ENCODE measurements at places on chromosomes 7 and 10.
A peak's percentile ranks its signal among the peaks of the same experiment; 100 is the strongest.

DNA sequence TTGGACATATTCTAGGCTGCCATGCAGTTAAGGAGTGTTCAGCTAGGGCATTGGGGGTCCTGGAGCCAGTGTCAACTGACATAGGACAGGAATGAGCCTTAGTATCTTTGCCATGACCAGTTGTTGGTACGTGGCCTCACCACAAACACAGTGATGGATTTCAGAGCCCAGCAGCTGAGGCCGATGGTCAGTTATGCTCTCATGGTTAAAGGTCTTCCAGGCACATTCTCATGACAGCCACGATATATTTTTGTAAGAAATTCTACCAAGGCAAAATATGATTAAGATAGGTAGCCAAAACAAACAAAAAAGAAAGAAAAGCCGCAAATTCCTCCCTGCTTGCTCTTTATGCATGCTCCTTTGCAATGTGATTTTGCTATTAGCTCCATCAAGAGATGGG, 47.8 kb downstream of the CDHR3 start:
- H3K4me3 ChIP-seq, result no peak overlapping the region
- DNase-seq, result no peak
- no peak overlapping the region for H3K27ac ChIP-seq
- no peaks in the 10 kb centered on the region for H3K27me3 ChIP-seq

DNA sequence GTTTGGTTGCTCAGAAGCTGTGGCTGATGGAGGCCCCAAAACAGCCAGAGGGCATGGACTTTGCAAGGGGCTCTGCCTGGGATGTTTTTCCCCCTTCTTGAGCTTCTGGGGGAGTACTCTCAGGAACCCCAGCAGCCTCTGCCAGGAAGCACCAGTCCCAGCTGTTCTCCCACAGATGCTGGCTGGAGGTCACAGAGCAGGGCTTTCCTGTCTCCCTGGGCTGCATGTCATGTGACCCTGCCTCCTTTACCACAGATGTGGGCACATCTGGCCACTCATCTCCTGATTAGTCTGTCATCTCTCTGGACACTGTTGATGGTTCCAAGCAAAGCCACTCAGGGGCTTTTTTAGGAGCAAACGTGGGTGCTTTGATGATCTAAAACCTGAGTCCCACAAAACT, 136.7 kb downstream of the NEURL1 start:
- peaks cover 12% of the 10 kb centered on the region for H3K36me3 ChIP-seq
- no peak for DNase-seq
- no peaks in the 10 kb centered on the region for H3K27me3 ChIP-seq
- no peaks in the 10 kb centered on the region for H3K4me1 ChIP-seq

DNA sequence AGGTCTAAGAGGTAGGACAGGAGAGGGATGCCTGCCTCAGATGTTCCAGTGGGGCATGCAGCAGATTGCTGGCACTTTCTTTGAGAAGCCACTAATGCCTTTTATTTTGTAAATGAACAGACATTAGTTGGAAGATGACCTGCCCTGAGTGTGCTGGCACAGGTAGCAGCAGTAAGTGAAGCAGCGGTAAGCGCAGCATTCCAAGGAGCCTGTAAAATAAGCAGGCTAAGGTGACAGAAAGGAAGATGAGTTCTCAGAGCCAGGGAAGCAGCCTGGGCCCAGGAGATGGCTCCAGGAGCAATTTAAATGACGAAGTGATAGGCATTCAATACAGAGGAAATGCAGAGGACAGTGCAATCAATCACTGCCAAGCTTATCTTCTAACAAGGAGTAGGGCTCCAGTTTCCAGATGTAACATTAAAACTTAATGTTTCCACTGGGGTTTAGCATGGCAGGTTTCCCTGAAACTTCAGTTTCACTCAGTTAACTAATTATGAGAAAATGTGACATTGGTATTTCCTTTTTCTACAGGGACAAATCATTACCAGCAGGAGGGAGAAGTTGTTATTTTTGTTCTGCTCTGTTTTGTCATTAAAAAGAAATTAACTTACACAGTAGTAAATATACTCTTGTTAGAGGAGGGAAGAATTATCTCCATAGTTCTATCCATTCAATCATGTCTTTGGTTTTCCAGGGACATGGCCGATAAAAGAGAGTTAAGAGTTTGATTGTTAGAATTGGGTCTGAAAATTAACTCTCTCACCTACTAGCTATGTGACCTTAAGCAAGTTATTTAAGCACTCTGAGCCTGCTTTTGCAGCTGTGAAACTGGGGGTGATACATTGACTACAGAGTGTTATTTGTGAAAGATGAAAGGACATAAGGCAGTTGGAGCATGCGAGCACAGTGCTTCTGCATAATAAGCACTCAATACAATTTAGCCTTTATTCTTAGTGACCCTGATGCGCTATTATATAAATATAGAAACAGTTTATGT, 96.6 kb upstream of the PTN start:
- H3K4me1 ChIP-seq, result no peaks in the 10 kb centered on the region
- no peaks in the 10 kb centered on the region for H3K36me3 ChIP-seq
- H3K27ac ChIP-seq, result no peak overlapping the region
- no peak overlapping the region for H3K4me3 ChIP-seq
- no peak for DNase-seq
- H3K27me3 ChIP-seq, result no peaks in the 10 kb centered on the region

DNA sequence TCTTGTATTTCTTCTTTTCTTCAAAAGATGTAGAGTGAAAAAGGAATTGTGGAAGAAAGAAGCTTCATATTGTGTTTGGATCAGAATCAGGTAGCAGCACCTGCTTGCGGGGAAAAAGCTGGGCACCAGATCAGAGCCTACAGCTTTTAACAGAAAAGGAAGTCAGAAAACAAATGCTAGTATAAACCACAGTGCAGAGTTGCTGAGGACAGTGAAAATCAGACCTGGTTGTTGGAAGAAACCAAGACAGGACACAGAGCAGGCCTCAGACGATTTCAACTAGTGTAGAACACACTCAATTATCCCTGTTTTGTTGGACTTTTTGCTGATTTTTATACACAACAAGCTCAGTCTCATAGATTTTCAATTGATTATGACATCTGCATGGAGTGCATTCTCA, 221.4 kb downstream of the PTN start:
- no peak overlapping the region for H3K4me3 ChIP-seq
- H3K27me3 ChIP-seq, result no peaks in the 10 kb centered on the region
- no peaks in the 10 kb centered on the region for H3K36me3 ChIP-seq
- no peak for DNase-seq

DNA sequence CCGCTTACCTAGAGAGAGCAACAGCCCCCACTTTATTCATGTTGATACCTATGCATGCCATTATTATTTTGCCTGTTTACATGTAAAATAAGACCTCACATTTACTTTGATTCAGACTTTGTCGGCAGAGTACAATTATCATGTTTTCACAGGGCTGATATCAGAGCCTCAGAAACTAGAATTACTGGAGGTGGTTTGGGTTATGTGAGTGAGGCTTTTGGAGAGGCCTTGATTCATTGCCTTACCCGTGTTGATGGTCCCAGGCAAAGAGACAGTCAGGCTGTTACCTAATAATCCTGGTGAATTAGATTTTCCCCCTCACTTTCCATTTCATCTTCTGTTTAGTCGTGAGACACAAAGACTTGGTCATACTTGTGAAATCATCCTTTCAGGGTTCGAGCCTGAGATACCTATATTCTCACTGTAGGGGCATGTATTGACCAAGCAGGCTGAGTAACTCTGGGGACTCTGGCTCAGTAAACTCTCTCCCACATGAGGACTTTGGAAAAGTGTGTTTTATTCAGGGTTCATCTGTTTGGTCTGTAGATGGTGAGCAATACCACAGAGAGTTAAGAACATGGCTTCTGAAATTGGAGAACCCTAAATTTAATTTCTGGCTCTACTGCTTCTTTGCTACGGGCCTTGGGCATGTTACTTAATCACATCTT, 150.9 kb downstream of the CELF2 start:
- H3K27ac ChIP-seq, result peak overlapping the region; percentile 93
- H3K4me1 ChIP-seq, result peaks cover 75% of the 10 kb centered on the region
- H3K27me3 ChIP-seq, result no peaks in the 10 kb centered on the region
- H3K4me3 ChIP-seq, result peak overlapping the region; percentile 99
- no peak for DNase-seq

GRCh38 chr10:7734821-7735220, 31.7 kb downstream of the ITIH2 start:
- H3K36me3 ChIP-seq, result no peaks in the 10 kb centered on the region
- no peaks in the 10 kb centered on the region for H3K4me1 ChIP-seq
- H3K27me3 ChIP-seq, result no peaks in the 10 kb centered on the region

DNA sequence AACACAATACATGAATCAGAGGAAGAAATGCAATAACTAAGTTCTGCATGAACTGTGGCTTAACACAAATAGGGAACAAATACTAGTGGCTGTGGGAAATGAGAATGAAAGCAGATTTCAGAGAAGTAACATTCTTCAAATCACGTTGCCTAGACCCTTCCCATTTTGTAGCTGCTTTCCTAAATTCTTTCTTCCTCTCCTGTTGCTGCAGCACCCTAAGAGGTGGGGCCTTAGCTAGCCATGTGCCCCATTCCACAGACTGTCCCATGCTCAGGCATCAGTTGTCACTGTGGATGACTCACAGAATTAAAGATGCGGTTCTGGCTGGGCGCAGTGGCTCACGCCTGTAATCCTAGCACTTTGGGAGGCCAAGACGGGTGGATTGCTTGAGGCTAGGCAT, 704.7 kb upstream of the C7orf33 start:
- no peaks in the 10 kb centered on the region for H3K4me1 ChIP-seq
- no peaks in the 10 kb centered on the region for H3K27me3 ChIP-seq
- H3K27ac ChIP-seq, result no peak overlapping the region
- H3K4me3 ChIP-seq, result no peak overlapping the region

GRCh38 chr10:46253076-46254006, 33.5 kb upstream of the ANTXRL start:
- H3K4me3 ChIP-seq, result no peak overlapping the region
- no peaks in the 10 kb centered on the region for H3K4me1 ChIP-seq
- H3K27me3 ChIP-seq, result no peaks in the 10 kb centered on the region
- H3K27ac ChIP-seq, result no peak overlapping the region
- no peak for DNase-seq
- peaks cover 62% of the 10 kb centered on the region for H3K36me3 ChIP-seq

DNA sequence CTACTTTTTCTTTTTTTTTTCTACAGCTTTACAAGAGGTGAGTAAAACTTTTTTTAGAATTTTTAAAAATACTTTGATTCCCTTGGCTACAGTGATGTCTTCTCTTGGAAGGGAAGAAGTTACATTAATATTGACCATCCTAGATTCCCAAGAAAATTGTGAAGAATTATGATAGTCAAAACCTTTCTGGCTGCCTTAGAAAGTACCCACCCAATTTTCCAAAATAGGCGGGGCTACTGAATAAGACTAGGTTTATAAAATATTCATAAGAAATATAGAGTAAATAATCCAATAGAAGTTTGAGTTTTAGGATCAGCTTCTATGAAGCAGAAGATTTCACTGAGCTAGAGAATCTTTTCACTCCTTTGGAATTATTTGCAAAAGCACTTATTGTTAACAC, 3.0 kb downstream of the COL1A2 start:
- peaks cover 20% of the 10 kb centered on the region for H3K27me3 ChIP-seq
- no peak for DNase-seq
- H3K36me3 ChIP-seq, result no peaks in the 10 kb centered on the region
- no peak overlapping the region for H3K27ac ChIP-seq
- no peak overlapping the region for H3K4me3 ChIP-seq

DNA sequence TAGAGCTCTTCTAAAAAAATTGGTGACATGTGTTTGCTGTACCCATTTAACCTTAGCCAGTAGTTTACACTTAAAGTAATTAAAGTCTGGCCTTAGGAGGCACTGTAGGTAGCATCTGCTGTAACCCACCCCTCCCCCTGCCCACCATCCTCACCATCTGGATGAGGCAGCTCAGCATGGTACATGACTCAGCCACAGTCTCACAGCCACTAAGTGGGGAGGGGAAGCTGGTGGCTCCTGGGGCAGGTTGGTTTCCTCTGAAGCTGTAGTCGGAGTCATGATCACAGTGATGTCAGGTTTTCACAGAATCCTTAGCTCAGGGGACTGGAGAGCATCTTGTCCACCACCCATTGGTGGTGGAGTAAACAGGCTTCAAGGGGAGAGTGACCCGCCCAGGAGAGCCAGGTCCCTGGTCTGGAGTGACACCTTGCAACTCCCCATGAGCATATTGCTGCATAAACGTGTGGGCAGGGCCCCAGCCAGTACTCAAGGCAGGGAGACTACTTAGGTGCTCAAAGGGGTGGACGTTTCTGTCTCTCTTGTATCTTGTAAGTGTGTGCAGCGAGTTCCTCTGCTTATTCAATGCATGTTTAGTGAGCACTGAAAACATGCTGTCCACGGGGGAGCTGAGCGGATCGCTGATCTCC, 125.9 kb downstream of the GRK5 start:
- H3K4me1 ChIP-seq, result no peaks in the 10 kb centered on the region
- H3K36me3 ChIP-seq, result peaks cover 22% of the 10 kb centered on the region
- H3K4me3 ChIP-seq, result no peak overlapping the region
- no peaks in the 10 kb centered on the region for H3K27me3 ChIP-seq

- no peaks in the 10 kb centered on the region for H3K27me3 ChIP-seq
- no peak for DNase-seq
- no peak overlapping the region for H3K27ac ChIP-seq
- no peaks in the 10 kb centered on the region for H3K36me3 ChIP-seq
- no peak overlapping the region for H3K4me3 ChIP-seq
Observed at GRCh38 chr7:11078247-11078834, 104.7 kb downstream of the PHF14 start.

GRCh38 chr7:106731646-106732444, 70.9 kb upstream of the CCDC71L start:
- H3K27me3 ChIP-seq, result no peaks in the 10 kb centered on the region
- no peak for DNase-seq
- no peaks in the 10 kb centered on the region for H3K36me3 ChIP-seq
- H3K4me3 ChIP-seq, result no peak overlapping the region
- no peak overlapping the region for H3K27ac ChIP-seq

GRCh38 chr10:1133495-1134045, 77.4 kb downstream of the WDR37 start:
- H3K27ac ChIP-seq, result no peak overlapping the region
- H3K27me3 ChIP-seq, result no peaks in the 10 kb centered on the region
- peaks cover 33% of the 10 kb centered on the region for H3K36me3 ChIP-seq

GRCh38 chr7:20279979-20280378, 50.7 kb upstream of the ITGB8 start:
- no peak overlapping the region for H3K4me3 ChIP-seq
- H3K27me3 ChIP-seq, result no peaks in the 10 kb centered on the region
- no peaks in the 10 kb centered on the region for H3K36me3 ChIP-seq
- H3K4me1 ChIP-seq, result no peaks in the 10 kb centered on the region

DNA sequence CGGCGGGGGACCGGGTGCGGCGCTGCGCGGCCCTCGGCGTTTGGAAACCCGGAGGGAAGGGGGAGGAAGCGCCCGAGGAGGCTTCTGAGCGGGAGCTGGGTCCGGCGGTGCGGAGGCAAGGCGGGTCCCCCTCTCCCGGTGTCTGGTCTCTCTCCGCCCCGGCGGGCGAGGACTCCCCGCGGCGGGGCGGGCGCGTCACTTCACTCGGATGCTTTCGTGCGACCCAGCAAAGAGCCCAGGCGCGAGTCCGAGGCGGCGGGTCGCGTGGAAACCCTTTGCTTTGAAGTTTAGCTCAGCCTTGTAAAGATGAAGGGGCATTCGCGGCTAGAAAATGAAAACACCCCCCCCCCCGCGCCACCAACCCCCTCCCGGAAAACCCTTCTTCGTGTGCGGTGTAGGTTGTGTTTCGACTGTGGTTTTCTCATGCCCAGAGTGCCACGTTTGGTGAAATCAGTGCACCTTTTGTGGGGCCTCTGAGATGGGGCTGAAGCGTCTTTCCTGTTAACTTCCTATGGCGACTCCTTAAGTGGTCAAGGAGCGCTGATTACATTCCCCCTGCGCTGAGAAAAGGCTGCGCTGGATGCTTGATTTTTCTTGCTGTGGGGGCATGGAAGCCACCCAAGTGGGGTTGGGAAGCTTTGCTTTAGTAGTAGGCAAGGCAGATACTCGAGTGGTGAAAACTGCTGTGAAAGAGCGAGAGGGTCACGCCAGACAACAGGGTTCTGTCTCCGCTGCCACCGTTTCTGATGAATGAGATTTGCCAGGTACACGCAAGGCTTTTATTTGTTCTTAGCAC, 876 bp downstream of the GNAI1 start:
- DNase-seq, result no peak
- H3K27me3 ChIP-seq, result peaks cover 4% of the 10 kb centered on the region
- no peak overlapping the region for H3K27ac ChIP-seq
- no peaks in the 10 kb centered on the region for H3K36me3 ChIP-seq
- H3K4me3 ChIP-seq, result peak overlapping the region; percentile 28
